ENCODE measurements at places on chromosomes 6 and 20.

DNA sequence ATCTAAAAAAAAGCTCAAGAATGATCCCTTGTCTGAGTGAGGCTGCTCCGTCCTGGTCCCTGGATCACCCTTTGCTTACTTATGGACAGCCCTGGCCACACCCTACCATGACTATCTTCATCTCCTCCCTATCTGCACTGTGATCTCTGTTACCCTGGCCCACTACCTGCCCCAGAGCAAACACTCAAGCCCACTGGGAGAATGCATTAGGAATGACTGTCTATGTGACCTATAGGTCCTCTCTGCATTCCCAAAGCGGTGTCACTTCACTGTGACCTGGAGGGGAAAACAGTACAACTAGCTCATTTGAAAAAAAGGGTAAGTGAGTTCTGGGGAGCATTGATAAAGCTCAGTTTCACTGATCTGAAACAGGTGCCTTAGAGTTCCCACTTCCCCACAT, 86.4 kb upstream of the FOXP4 start:
- no peak for DNase-seq

DNA sequence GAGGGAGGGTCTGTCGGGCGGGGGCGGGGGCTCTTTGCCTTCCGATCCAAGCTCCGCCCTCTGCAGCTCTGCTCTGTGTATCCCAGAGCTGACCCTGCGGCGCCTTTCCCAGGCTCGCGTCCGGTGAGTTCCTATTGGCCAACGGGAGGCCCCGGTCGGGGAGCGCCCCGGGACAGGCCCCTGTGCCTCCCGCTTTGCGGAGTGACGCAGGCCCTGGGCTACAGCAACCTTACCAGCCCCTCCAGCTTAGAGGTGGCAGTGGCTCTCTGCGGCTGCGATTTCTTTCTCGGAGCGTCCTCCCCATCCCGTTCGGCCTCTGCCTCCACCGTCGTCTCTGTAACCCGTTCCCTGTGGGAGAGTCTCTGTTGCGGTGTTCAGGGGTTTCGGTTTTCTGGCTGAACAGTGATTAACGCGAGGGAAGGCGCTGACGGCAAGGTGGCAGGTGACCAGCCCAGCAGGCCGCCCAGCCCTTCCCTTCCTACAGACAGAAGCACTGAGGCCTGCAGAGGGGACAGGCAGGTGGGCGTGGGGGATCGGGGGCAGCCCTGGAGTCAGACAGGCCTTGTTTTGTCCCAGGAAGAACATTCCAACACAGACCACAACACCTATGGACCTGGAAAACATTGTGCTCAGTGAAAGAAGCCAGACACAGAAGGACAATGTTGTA, 18.1 kb upstream of the CEBPB start:
- DNase-seq, result peak; percentile 91

GRCh38 chr20:45011108-45011526, 44.8 kb downstream of the STK4 start:
- peak; percentile 46 for DNase-seq

DNA sequence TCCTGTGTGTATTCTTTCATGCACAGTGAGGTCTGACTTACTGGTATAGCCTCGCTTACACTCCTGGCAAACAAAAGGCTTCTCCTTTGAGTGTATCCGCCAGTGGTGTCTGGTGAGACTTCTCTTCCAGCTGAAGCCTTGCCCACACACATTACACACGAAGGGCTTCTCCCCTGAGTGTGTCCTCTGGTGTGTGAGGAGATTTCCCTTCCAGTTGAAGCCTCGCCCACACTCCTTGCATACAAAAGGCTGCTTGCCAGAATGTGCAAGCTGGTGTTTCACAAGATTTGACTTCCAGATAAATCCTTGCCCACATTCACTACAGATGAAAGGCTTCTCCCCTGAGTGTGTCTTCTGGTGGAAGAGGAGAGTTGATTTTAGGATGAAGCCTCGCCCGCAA, 21.5 kb downstream of the ZNF337 start:
- no peak for DNase-seq

DNA sequence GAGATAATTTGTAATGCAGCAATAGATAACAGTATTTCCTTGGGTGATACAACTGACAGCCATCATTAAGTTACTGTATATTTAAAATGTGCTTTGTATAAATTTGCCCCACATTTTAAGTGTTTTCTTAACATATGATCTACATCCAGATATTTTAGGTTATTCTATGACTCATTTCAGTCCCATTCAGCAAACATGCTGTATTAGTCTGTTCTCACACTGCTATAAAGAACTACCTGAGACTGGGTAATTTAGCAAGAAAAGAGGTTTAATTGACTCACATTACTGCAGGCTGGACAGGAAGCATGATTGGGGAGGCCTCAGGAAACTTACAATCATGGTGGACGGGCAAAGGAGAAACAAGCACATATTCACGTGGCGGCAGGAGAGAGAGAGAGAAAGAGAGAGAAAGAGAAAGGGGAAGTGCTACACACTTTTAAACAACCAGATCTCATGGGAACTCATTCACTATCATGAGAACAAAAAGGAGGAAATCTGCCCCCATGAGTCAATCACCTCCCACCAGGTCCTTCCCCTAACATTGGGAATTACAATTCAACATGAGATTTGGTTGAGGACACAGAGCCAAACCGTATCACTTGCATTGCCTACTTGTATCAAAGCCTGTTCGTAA, 9.6 kb upstream of the CHD6 start:
- DNase-seq, result no peak

GRCh38 chr6:166297606-166298005, 10.6 kb downstream of the PRR18 start:
- DNase-seq, result no peak
